ENCODE measurements at places on chromosomes 11 and 22.

DNA sequence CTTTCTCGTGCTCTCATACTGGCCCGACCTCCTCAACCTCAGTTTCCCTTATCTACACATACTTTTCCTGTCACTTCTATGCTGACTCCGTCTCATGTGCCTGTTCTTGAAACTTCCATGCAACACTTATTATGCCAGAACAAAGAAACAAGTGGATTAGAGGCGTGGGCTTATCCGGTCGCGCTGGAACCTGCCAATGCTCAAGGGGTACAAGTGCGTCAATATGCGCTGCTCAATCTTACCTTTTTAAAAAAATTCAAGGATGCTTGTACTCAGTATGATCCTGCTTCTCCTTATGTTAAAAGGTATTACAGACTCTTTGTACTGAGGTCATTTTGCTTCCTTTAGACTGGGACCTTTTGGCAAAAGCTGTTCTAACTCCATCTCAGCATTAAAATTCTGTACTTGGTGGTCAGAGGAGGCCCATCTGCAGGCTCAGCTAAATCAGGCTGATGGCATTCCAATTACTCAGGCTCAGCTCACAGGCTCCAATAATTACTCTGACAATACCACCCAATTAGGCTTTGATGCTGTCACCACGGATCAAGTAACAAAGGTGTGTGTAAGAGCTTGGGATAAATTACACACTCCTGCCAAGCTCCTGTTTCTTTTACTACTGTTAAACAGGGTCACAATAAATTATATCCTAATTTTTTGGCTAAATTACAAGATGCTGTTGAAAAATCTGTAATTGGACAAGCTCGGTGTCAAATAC is 26.3 kb upstream of the ALDH3B2 start:
- DNase-seq: no peak

DNA sequence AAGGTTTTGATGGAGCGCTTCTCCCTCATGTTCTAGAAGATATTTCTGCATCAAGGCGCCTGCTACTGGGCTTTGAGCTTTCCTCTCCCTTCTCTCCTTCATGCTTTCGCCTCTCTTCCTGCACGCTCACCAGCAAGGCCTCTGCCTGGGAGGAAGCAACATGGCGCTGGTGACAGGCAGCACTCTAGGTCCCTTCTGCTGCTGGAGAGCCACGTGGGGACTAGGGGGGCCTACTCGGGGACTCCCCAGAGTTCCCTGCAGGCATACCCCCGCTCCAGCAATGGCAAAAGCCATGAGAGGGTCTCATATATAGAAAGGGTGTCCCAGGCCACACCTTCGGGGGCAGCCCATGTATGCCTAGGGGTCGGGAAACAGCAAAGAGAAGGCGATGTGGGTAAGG is 49.7 kb downstream of the GRIK4 start:
- no peak for DNase-seq

- no peak for DNase-seq
Measured at GRCh38 chr22:22822106-22822505, 65.5 kb upstream of the IGLL5 start.

DNA sequence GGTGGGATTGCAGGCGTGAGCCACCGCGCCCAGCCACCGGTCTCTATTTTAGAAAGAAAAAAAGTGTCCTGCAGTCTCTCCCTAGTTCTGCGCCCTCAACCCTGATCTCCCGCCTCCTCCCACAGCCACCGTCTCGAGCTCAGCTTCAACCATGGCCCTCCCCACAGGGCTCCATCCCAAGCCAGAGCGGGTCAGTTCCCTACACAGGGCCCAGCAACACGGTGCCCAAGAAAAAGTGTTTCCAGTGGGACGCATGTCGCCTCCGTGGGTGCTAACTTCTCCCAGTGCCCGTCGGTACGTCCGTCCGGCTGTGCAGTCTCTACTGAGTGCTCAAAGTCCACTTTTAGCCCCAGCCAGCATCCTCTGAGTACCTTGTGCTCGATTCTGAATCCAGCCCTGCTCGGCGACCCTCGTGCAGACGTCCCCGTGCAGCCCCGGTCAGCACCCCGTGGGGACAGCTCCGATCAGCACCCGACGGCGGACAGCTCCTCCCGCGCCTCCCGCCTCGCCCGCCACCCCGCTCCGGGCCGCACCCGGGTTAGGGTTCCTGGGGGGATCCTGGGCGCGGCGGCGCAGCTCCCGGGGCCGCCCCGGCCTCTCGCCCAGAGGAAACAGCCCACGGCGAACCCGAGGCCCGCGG is 657 bp upstream of the MAPK8IP2 start:
- DNase-seq: peak; percentile 88

- peak; percentile 6 for DNase-seq
Measured at GRCh38 chr11:120931057-120931779, 92.7 kb upstream of the TBCEL start.

DNA sequence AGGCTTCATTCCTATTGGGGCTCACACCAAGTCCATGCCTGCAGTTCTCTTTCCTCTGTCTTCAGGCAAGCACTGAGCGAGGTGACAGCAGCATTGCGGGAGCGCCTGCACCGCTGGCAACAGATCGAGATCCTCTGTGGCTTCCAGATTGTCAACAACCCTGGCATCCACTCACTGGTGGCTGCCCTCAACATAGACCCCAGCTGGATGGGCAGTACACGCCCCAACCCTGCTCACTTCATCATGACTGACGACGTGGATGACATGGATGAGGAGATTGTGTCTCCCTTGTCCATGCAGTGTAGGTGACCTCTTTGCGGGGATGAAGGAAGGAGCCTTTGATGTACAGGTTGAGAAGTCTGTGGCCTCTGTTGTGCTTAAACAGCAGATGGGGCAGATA is 11.4 kb upstream of the RRM1 start:
- DNase-seq: no peak

DNA sequence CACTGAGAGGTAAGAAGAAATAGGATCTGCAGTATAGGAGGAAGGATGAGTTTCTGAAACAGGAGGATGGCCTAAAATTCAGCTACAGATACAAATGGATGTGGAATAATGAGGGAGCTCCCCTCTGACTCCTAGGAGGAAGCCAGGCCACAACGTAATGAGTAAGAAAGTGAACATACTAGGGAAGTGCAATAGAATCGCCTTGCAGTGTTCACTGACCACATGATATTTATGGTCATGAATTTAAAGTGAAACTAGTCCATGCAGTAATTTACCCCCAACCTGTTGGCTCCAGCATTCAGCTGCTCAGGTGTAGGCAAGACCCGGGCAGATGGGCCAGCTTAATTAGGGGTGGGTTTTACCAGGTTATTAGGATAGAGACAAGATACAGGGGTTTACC is 101.7 kb downstream of the DEUP1 start:
- no peak for DNase-seq

- DNase-seq: peak; percentile 56
Measured at GRCh38 chr11:117819096-117820040, 5.2 kb downstream of the FXYD2 start.

DNA sequence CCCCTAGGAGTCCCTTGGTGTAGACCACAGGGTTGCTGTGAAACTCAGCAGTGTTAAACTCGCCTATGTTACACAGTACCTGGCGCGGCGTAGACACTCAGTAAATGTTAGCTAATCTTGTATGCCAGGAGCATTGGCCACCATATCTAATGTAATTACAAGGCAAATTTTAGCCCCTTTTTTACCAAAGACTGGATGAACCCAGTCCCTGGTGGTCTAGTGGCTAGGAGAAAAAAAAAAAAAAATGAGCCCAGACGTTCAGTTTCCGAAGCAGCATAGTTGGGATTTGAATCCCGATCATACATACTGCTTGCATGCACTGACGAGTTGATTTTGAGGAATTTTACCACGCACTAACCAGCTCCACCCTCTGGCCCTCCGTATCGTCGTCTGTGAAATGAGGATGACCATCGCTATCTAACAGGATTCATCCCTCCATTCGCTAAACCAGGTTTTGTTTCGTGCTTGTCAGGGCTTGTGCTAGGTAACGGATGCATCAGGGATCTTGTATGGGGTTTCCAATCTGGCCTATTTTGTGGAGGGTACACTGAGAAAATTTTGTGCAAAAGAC is 688 bp downstream of the PTS start:
- DNase-seq: peak; percentile 38

DNA sequence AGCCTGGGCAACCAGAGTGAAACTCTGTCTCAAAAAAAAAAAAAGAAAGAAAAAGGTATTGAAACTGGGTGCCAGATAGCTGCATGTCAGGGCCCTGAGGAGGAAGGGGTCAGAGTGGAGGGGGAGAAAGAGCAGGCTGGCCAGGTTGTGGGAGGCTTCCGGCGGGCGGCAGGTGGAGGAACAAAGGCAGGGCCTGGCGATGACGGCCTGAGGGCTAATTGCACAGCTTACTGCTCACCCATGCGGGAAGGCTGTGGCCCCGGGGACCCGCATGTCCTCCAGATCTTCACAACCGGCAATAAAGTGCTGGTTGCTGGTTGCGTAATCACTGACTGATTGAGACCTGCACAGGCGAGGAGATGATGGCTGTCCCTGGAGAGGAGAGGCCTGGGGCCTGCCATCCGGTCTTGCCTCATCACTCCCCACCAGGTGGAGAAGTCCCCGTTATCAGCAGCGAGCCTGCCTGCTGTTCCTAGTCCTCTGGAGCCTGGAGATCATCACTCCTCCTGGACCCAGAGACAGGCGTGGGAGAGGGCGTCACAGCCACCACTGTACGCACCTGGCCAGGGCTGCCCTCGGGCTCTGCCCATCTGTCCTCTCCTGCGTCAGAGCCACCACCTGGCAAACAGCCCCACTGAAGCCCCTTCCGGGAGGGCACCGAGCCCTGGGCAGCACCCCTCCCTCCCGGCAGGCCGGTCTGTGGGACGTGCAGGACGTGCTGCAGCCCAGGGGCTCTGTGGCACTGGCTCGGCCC is 18.7 kb downstream of the H19 start:
- DNase-seq: no peak

GRCh38 chr11:73198677-73199076 is 19.4 kb upstream of the P2RY2 start:
- DNase-seq: peak; percentile 44

DNA sequence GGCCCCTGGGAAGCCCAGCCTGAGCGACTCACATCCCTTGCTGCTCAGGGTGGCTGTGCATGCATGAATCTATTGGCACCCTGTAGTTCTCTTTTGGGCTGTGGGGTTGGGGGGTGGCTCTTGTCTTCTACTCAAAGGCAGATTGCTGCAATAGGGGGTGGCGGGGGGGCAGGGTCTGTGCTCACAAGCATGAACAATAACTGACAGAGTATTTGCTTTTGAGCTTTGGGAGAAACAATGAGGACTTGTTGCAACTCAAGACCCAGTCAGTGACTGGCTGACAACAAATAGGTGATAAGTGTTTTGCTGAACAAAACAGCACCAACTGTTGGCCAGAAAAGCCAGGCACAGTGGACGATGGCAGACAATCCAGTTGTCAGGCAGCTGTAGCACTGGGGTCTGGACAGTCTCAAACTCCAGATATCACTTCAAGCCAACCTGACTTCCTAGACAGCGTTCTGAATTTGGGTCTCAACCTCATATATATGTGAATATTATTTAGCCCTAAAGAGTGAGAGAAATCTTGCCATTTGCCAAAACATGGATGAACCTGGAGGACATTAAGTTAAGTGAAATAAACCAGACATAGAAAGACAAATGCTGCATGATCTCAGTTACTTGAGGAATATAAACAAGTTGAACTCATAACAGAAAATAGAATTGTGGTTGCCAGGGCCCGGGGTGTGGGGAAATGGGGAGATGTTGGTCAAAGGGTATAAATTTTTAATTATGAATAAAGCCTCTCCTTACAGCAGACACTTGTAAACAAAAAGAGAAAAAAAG is 61.7 kb downstream of the ME3 start:
- DNase-seq: no peak

DNA sequence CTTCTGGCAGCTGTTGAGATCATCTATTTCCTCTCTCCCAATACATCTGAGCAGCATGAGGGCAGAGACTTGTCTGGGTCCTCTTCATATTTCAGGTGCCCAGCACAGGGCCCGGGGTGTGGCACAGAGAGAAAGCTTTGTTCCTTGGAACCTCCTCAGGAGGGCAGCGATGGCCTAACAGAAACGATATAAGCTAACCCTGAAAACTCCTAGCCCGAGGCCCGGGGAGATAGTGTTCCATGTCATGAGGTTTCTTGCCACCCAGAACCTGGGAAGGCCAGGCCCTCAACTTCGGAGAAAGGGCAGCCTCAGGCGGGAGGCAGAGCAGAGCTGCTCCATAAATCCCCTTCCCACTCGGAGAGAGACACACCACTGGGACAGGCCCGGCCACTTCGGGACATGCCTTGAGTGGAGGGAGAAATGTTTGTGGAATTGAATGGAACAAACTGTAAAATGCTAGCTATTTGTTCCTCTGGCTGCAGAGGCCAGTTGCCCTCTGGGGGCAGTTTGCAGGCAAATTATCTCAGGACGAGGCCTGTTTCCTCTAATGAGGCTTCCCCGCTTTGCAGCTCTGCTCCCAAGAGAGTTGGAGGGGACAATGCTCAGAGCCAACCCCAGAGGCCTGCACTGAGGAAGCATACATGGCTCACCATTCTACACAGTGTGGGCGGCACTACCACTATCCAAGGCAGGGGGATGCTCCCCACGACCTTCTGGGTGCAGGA is 11.6 kb downstream of the ARRB1 start:
- no peak for DNase-seq

GRCh38 chr11:45400591-45400990 is 114.5 kb upstream of the SYT13 start:
- DNase-seq: peak; percentile 65

GRCh38 chr11:133153031-133153430 is 379.3 kb downstream of the OPCML start:
- DNase-seq: peak; percentile 42

DNA sequence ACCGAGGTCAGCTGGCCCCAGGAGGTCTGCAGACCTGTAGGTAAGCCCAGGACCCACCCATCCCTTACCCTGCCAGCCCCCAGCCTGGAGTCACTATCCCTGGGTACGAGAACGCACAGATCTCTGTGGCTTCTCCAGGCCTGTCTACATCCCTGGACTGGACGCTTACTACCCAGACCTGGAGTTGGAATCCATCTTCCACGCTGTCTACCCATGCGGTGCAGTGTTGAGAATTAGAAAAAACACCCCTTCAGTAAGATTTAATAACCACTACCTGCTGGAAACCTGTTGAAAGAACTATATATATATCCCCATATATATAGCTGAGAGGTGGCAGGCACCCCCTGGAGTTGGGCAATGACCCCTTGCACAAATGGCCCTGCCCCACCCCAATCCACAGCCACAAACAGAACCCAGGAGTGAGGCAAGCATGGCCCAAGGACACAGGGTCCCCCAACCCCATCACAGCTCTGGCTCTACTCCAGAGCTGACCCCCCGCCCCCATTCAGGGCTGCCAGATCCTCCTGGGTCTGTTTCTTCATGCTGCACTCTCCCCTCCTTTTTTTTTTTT is 17.7 kb upstream of the RGL4 start:
- DNase-seq: no peak

- no peak for DNase-seq
Measured at GRCh38 chr11:79441461-79441875, 638 bp upstream of the TENM4 start.

DNA sequence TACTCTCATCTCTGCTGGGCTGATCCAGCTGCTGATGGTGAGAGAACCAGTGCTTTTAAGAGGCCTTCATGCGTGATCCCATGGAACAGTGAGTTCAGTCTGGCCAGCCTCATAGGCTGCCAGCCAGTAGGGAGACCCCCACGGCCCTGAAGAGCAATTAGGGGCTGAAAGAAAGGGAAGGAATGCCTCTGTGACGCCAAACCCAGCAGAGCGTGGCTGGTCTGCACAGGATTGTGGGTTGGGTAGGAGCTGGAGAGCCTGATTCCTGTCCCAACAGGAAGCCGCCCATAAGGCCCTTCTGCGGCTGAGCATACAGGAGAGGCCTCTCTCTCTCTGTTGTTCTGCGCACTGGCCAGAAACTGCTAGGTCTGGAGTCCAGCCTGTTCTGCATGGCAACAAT is 181.5 kb upstream of the E2F8 start:
- no peak for DNase-seq

Data from urothelium cell line (cell line).